ENCODE measurements at places on chromosomes 2 and 18.

- no peak overlapping the region for H3K27ac ChIP-seq
- H3K36me3 ChIP-seq, result no peaks in the 10 kb centered on the region
- H3K4me1 ChIP-seq, result no peaks in the 10 kb centered on the region
- no peak for DNase-seq
- no peaks in the 10 kb centered on the region for H3K27me3 ChIP-seq
- no peak overlapping the region for H3K4me3 ChIP-seq
Observed at GRCh38 chr18:8499810-8500675, 109.2 kb upstream of the RAB12 start.

GRCh38 chr2:201464547-201464946 is 13.0 kb downstream of the STRADB start:
- H3K4me1 ChIP-seq, result no peaks in the 10 kb centered on the region
- H3K36me3 ChIP-seq, result peaks cover 37% of the 10 kb centered on the region
- no peak for DNase-seq
- H3K4me3 ChIP-seq, result no peak overlapping the region
- H3K27me3 ChIP-seq, result no peaks in the 10 kb centered on the region
- no peak overlapping the region for H3K27ac ChIP-seq

GRCh38 chr2:11505652-11506610 is 27.9 kb upstream of the GREB1 start:
- no peak overlapping the region for H3K27ac ChIP-seq
- no peaks in the 10 kb centered on the region for H3K4me1 ChIP-seq
- H3K36me3 ChIP-seq, result no peaks in the 10 kb centered on the region
- H3K4me3 ChIP-seq, result no peak overlapping the region
- no peak for DNase-seq

- H3K27ac ChIP-seq, result no peak overlapping the region
- peaks cover 10% of the 10 kb centered on the region for H3K4me1 ChIP-seq
- H3K4me3 ChIP-seq, result no peak overlapping the region
Observed at GRCh38 chr2:60567919-60568768, 14.7 kb upstream of the BCL11A start.

DNA sequence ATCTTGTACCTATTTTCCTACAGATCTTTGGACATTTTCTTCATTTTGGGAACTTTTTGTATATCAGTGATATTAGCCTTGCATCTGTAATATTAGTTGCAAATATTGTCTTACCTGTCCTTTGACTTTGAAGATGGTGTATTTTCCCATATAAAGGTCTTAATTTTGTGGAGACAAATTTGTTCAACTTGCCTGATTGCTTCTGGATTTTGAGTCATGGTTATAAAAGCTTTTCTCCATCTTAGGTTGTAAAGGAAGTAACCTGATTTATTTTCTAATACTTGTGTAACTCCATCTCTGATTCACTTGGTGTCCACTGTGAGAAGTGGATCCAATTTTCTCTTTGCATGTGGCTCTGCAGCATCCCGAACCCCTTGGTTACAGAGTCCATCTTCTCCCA is 97.7 kb upstream of the OTOS start:
- H3K27ac ChIP-seq, result no peak overlapping the region
- H3K27me3 ChIP-seq, result peaks cover 1% of the 10 kb centered on the region
- H3K4me1 ChIP-seq, result peaks cover under 1% of the 10 kb centered on the region
- no peaks in the 10 kb centered on the region for H3K36me3 ChIP-seq
- no peak for DNase-seq
- no peak overlapping the region for H3K4me3 ChIP-seq

DNA sequence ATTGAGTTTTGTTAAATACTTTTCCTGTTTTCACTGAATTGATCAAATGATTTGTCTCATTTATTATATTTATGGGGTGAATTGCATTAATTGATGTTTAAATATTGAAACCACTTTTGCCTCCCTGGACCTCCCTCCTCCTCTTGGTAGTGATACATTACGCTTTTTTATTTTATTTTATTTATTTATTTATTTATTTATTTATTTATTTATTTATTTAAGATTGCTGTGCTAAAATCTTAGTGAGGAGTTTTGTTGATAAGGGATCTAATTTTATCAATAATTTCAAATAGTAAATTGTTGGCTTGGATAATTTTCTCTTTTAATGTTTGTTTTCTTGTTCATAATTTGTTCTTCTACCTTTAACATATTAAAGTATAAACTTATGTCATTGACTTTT is 1281.0 kb upstream of the NXPH2 start:
- no peaks in the 10 kb centered on the region for H3K4me1 ChIP-seq
- H3K36me3 ChIP-seq, result no peaks in the 10 kb centered on the region
- no peak overlapping the region for H3K4me3 ChIP-seq
- no peaks in the 10 kb centered on the region for H3K27me3 ChIP-seq

DNA sequence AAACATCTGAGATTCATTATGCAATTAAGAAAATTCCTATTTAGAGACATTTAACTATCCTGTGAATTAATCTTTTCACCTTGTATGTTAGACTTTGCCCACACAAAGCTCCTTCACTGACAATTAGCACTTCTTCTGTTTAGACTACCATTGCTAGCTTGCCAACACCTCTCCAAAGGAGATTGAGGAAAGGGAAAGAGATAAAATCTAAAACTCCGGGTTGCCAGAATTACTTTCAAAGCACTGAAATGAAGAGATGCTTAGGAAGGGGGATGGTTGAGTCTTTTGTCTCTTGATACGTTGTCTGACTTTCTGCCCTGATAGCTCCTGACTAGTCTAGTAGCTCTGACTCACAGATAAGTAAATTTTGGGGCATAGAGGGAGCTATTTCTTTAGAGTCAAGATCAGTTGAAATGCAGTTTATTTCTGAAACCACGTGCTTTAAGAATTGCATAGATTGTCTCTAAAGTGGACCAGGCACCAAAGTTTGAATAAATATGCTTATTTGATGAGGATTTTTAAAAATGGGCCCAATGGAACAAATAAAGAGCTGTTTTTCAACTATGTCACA is 74.1 kb upstream of the DSEL start:
- H3K27me3 ChIP-seq, result no peaks in the 10 kb centered on the region
- H3K4me1 ChIP-seq, result no peaks in the 10 kb centered on the region
- H3K27ac ChIP-seq, result no peak overlapping the region

- no peak overlapping the region for H3K4me3 ChIP-seq
- peaks cover 7% of the 10 kb centered on the region for H3K36me3 ChIP-seq
- peaks cover 13% of the 10 kb centered on the region for H3K4me1 ChIP-seq
- H3K27me3 ChIP-seq, result no peaks in the 10 kb centered on the region
- H3K27ac ChIP-seq, result no peak overlapping the region
Observed at GRCh38 chr2:241122376-241123002, 20.4 kb upstream of the MTERF4 start.

GRCh38 chr2:174587579-174587978 is 10.0 kb downstream of the WIPF1 start:
- DNase-seq, result no peak
- peaks cover 62% of the 10 kb centered on the region for H3K36me3 ChIP-seq
- peak overlapping the region; percentile 97 for H3K27ac ChIP-seq
- no peak overlapping the region for H3K4me3 ChIP-seq
- H3K27me3 ChIP-seq, result no peaks in the 10 kb centered on the region

GRCh38 chr2:204726831-204727230 is 181.6 kb downstream of the PARD3B start:
- H3K27ac ChIP-seq, result no peak overlapping the region
- no peaks in the 10 kb centered on the region for H3K36me3 ChIP-seq
- H3K4me1 ChIP-seq, result no peaks in the 10 kb centered on the region
- no peak overlapping the region for H3K4me3 ChIP-seq

DNA sequence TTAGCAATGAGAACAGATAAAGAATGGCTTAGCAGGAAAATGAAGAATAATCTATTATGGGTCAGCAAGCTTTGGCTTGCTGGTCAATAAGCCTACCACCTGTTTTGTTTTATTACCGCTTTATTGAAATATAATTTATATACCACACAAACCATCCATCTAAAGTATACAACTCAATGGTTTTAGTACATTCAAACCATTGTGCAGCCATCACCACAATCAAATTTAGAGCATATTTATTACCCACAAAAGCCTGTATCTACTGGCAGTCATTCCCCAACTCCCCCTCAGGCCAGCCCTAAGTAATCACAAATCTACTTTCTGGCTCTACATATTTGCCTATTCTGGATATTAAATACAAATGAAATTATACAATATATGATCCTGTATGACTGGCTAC is 17.2 kb downstream of the PPP3R1 start:
- H3K4me1 ChIP-seq, result peaks cover under 1% of the 10 kb centered on the region
- no peak overlapping the region for H3K27ac ChIP-seq
- no peaks in the 10 kb centered on the region for H3K27me3 ChIP-seq
- no peaks in the 10 kb centered on the region for H3K36me3 ChIP-seq
- H3K4me3 ChIP-seq, result no peak overlapping the region
- DNase-seq, result no peak

DNA sequence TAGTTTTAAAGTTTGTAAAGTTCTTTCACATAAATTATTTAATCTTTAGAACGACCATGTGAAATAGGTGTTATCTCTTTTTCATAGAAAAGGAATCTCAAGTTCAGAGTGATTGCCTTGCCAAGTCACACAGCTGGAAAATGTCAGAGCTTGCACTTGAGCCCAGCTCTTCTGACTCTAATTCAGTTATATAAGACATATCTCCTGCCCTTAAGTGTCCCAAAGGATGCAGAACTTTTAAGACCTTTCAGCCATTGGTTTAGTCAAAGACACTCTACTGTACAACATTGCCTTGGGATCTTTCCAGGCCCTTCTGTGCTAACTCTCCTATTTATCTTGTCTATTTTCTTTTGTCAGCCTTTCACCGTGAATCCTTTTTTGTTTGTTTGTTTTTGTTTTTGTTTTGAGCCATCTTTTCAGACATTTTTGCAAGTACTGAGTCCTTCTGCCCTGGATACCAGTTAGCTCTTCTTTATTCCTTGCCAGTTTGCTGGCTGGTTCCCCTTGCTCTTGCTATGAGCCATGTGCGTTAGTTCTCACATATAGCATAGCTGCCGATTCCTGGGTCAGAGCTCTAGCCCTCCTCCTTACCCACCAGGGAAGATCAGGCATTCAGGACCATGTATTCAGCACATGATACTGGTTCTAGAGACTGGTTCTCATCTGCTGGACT is 160.0 kb upstream of the MYO3B start:
- no peaks in the 10 kb centered on the region for H3K27me3 ChIP-seq
- DNase-seq, result no peak
- no peak overlapping the region for H3K27ac ChIP-seq
- H3K4me3 ChIP-seq, result no peak overlapping the region
- no peaks in the 10 kb centered on the region for H3K4me1 ChIP-seq

DNA sequence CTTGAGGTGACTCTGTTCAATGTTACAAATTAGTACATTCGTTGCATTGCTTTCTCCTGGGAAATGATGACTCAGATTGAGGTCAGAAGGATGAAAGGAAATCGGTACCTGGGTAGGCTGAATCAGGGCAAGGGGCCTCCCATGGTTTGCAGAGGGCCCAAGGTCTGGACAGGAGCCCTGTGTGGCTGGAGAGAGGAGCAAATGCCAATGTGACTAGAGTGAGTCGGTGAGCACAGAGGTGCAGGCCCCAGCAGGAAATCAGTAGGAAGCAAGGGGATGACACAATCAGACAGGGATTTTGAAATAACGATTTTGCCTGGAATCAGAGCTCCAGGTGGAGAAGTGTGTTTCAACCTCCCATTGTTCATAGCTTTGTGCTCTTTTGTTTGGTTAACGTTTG is 118.9 kb downstream of the CCDC102B start:
- no peaks in the 10 kb centered on the region for H3K27me3 ChIP-seq
- no peaks in the 10 kb centered on the region for H3K36me3 ChIP-seq
- no peaks in the 10 kb centered on the region for H3K4me1 ChIP-seq
- no peak overlapping the region for H3K27ac ChIP-seq
- no peak overlapping the region for H3K4me3 ChIP-seq

DNA sequence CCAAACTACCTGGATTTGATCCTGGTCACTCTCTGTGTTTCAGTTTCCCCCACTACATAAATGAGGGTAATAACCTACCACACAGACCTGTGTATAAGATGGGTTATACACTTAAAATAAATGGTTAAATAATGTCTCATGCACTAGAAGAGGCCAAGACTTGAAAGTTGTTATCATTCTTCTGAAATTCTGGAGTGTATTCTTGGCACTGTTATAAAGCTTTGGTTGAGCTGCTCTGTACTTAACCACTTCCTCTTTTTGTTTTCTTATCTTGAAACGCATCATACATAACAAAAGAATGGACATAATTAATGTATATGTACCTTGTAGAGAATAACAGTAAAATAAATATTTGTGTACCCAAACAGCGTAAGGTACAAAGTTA is 281.0 kb downstream of the AFF3 start:
- no peak for DNase-seq
- no peak overlapping the region for H3K4me3 ChIP-seq
- no peaks in the 10 kb centered on the region for H3K36me3 ChIP-seq
- peaks cover 5% of the 10 kb centered on the region for H3K4me1 ChIP-seq
- H3K27me3 ChIP-seq, result no peaks in the 10 kb centered on the region

DNA sequence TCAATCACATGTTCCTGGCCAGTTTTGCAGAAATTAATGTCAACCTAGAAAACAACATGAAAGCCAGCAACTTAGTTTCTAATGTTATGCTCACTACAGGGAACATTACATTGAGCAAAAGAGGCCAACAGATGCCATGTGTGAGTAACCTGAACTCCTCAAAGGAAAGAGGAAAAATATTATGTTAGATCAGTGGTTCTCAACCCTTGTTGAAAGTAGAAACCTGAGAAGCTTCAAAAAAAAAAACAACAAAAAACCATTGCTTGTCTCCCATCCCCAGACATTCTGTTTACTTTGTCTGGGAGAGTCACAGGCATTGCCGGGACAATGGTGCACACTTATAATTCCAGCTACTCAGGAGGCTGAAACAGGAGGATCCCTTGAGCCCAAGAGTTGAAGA is 57.7 kb downstream of the METTL4 start:
- H3K27me3 ChIP-seq, result no peaks in the 10 kb centered on the region
- H3K27ac ChIP-seq, result no peak overlapping the region
- DNase-seq, result no peak

DNA sequence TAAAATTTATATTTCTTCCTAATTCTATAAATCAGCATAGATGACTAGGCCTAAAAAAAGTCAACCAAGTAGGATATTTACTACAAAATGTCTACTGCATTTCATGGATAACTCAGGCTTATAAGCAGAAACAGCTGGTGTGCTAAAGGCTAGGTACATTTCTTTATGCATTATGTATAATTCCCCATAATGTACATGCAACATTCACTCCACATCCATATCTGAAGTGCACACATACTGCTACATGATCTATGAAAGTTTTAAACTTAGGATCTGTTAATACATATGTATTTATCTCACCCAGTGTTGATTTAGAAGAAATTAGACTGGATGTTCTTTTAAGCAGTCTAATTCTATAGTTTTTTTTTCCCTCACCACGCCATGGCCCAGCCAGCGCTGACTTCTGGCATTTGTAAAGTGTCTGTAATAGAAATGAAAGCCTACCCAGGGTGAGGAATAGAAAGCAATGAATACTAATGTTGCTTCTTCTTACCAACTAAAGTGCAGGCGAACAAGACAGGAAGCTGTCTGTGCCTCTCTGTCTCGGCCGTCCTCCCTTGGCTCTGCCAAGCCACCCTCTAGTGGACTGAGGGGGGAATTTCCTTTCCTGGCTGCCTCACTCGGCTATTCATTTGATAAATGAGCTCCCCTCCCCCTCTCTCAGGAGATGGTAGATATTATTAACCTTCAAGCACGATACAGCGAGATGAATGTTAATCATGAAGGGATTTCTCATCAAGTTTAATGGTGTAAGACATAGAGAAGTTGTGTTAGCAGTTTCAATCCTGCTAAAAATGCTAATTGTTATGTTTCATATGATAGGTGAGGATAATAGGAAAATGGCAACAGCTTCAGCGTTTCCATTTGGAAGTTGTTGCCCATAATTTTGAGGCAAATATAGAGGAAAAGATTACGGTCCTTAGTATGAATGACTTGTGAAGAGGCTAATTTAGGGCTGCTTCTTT is 384.5 kb downstream of the MTX2 start:
- no peaks in the 10 kb centered on the region for H3K4me1 ChIP-seq
- no peak overlapping the region for H3K4me3 ChIP-seq
- peaks cover 19% of the 10 kb centered on the region for H3K27me3 ChIP-seq
- DNase-seq, result no peak

- H3K36me3 ChIP-seq, result no peaks in the 10 kb centered on the region
- DNase-seq, result no peak
- no peaks in the 10 kb centered on the region for H3K4me1 ChIP-seq
Observed at GRCh38 chr2:44897406-44897805, 44.1 kb upstream of the SIX3 start.

Measured in natural killer cell (primary cell).